Ovary (tissue), 10 donors: ENCODE measurements at places on chromosomes 7 and 10. TPM values are rescaled to one million over a fixed set of nuclear protein-coding genes. Genes with fewer than 3 reads are reported as not detected.

The CDC14C gene
- total RNA-seq: not detected

The ADAP1 gene
- 3.6 TPM for total RNA-seq

The MDH2 gene
- total RNA-seq: 113 TPM

The SPDYE11 gene
- not detected for total RNA-seq

The HOXA2 gene
- total RNA-seq: 0.46 TPM

The MGAM2 gene
- 0.20 TPM for total RNA-seq

The FKBP6 gene
- total RNA-seq: not detected

The ANKRD30A gene
- not detected for total RNA-seq

The TSPAN12 gene
- total RNA-seq: 3.6 TPM

The PNLIPRP3 gene
- not detected for total RNA-seq

The PHKG1 gene
- total RNA-seq: 1.1 TPM

The INHBA gene
- 8.8 TPM for total RNA-seq

The ZP3 gene
- total RNA-seq: 22.0 TPM

The FBXL13 gene
- 6.9 TPM for total RNA-seq

The CXCL12 gene
- total RNA-seq: 103 TPM

The RAPGEF5 gene
- 6.4 TPM for total RNA-seq

The HTR7 gene
- 0.32 TPM for total RNA-seq

The CYP3A7 gene
- total RNA-seq: 0.28 TPM

The GRM3 gene
- total RNA-seq: 0.11 TPM

The CUZD1 gene
- total RNA-seq: 0.69 TPM
